ENCODE measurements at places on chromosomes 13 and 19.
A peak's percentile ranks its signal among the peaks of the same experiment; 100 is the strongest.

DNA sequence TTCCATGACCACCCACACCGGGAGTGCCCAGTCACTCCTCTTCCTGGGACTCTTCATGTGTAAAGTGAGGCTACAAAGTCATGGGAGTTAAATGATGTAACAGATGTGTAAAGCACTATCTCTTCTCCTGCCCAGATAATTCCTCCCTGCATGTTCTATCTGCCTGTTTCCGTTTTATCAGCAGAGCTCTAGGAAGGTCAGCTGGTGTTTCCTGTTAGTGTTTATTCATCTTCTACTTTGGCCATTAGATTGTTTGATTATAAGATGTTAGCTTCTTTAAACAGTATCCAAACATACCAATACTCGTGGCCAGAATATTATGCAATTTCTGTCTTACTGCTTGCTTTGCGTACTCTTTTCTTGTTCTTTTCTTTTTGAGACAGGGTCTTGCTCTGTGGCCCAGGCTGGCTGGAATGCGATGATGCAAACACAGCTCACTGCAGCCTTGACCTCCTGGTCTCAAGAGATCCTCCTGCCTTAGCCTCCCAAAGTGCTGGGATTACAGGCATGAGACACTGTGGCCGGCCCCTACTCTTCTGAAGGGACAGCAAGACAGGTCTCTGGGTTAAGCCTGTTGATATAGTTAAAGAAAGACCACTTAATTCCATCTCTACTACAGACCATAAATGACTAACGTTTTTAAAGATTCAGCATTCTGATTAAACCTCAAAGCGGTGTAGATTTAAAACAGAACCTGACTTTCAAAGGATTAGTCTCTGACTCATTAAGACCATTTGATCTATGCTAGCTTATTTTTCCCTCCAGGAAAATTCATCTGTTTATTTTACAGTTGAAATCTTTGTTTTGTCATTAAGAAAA, 97.4 kb upstream of the AKAP11 start:
- no peak overlapping the region for H3K4me3 ChIP-seq
- peaks cover 13% of the 10 kb centered on the region for H3K36me3 ChIP-seq
- no peaks in the 10 kb centered on the region for H3K4me1 ChIP-seq
- H3K27me3 ChIP-seq = no peaks in the 10 kb centered on the region
- H3K27ac ChIP-seq = no peak overlapping the region
- DNase-seq = no peak

- no peaks in the 10 kb centered on the region for H3K27me3 ChIP-seq
- no peak for DNase-seq
- no peaks in the 10 kb centered on the region for H3K4me1 ChIP-seq
- no peak overlapping the region for H3K27ac ChIP-seq
- no peaks in the 10 kb centered on the region for H3K36me3 ChIP-seq
- no peak overlapping the region for H3K4me3 ChIP-seq
Measured at GRCh38 chr13:105655046-105655445, 880.4 kb downstream of the EFNB2 start.

DNA sequence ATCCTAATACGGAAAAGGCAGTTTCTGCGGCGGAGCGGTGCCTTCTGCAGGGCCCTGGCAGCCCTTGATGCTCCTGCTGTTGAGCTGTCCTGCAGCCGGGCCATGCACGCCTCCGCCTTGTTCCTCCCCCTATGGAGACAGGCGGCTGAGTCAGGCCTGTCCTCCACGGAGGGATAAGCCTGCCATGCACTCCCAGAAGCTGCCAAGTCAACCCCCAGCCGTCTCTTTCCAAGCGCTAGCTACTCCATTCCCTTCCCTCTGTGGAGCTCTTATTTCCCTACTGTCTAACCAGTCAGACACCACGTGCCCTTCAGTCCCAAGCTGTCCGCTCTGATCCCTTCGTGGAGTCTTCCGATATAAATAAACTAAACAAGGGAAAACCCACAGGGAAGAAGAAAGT, 197.0 kb downstream of the COL4A1 start:
- H3K27ac ChIP-seq = no peak overlapping the region
- no peak for DNase-seq
- no peak overlapping the region for H3K4me3 ChIP-seq
- no peaks in the 10 kb centered on the region for H3K4me1 ChIP-seq
- H3K27me3 ChIP-seq = peaks cover 10% of the 10 kb centered on the region
- no peaks in the 10 kb centered on the region for H3K36me3 ChIP-seq

DNA sequence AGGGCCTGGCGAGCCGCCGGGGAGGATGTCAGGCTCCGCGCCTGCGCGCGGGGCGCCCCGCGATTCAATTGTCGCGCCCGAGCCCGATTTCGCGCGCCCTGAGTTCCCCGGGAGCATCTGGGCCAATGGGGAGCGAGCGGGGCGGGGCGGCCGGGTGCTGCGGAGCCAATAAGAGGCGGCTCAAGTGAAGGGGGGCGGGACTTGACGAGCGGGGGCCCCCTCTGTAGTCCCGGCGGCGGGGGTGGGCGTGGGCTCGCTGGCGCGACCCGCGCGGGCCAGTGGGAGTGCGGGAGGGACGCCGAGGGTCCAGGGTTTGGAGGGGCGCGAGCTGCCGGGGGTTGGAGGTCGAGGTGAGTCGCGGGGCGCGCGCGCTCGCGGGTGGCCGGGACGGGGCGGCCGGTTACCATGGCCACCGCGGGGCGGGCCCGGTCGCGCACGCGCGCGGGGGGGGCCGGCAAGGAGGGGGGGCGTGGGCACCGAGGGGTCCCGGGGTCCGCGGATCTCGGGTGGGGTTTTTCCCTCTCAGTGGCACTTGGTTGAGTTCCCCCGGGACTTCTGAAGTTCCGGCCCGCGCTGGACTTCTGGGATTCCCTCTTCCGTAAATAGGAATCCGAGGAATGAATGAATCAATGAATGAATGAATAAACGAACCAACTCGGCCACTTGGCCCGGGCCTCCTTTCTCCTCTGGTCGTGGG, 744 bp downstream of the UHRF1 start:
- H3K36me3 ChIP-seq = peaks cover 23% of the 10 kb centered on the region
- peaks cover 61% of the 10 kb centered on the region for H3K4me1 ChIP-seq
- H3K4me3 ChIP-seq = peak overlapping the region; percentile 83
- H3K27ac ChIP-seq = peak overlapping the region; percentile 56

DNA sequence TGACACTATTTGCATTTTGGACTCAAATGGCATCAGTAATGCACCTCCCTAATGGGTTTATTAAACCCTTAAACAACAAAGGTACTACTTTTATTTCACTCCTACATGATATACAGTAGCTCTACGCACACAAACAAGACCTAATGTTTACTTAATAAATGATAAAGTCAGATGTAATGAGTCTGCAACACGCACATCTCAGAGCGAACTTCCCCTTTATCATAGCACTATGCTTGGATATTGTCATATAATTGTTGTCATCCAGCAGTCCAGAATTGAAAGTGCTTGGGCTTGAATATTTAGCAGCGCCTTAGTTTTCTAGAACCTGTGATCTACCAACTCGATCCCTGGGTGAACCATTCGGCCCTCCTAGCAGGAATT, 772 bp downstream of the PARP4 start:
- peak overlapping the region; percentile 97 for H3K27ac ChIP-seq
- no peaks in the 10 kb centered on the region for H3K27me3 ChIP-seq
- peaks cover 10% of the 10 kb centered on the region for H3K36me3 ChIP-seq
- DNase-seq = no peak
- H3K4me1 ChIP-seq = peaks cover 29% of the 10 kb centered on the region
- H3K4me3 ChIP-seq = peak overlapping the region; percentile 88

DNA sequence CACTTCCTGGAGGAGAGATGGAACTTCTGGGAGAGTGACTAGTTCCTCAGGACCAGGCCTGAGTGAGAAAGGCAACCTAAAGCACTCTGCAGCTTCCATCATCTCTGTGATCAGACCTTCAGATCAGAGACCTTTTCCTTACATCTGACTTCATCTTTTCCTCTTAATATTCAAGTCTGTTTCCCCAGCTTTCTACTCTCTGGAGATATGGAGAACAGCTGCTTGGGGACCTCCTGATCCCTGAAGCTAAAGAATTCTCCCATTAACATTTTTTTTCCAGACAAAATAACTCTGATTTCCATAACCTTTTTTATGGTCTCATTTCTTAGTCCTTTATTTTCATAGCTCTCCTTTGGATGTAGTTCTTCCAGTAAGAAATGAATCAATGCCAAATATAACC, 133.4 kb upstream of the FNDC3A start:
- no peak for DNase-seq
- H3K4me1 ChIP-seq = no peaks in the 10 kb centered on the region
- H3K27me3 ChIP-seq = no peaks in the 10 kb centered on the region
- no peak overlapping the region for H3K27ac ChIP-seq
- no peak overlapping the region for H3K4me3 ChIP-seq

All from stimulated activated naive B cell treated with anti-CD40 and anti-IgM and Interleukin-4, amounts not matched to agents 10 μg/mL and 1 μg/mL and 100 μg/mL, for 72 hours (primary cell).